ENCODE measurements at places on chromosomes 7 and 10.

DNA sequence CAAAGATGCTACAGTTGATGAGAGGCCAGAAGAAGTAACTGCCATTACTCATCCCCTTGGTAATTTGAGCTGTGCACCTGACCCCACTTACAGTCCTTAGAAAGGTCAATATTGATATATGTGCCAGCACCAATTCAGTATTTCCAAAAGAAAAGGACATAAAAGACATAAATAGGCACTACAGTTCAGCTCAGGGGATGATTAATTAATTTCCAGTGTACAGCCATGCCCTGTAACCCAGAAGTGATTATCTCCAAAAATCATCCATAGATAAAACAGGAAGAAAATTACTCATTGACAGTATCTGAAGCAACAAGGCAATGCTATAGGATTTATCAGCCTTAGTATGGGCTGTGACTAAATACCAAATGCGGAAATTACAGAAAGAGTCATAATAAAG, 82.4 kb downstream of the PHYHIPL start:
- DNase-seq = no peak

DNA sequence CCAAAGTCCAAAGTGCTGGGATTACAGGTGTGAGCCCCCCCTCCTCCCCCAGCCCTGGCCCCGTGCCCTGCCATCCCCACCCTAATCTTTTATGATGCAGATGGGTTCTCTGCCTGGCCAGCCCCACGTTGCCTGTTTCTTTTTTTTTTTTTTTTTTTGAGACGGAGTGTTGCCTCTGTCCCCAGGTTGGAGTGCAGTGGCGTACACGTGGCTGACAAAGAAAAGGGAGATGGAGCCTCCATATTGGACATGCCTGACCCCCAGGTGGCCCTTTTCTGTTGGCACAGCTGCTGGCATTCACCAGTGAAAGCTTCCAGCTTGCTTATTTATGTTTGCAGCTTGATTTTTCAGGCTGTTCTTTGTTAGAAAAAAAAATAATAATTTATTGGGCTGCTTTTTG, 235.3 kb downstream of the CCDC3 start:
- no peak for DNase-seq

- DNase-seq = no peak
Measured at GRCh38 chr7:24595671-24596418, 22.6 kb downstream of the PALS2 start.

DNA sequence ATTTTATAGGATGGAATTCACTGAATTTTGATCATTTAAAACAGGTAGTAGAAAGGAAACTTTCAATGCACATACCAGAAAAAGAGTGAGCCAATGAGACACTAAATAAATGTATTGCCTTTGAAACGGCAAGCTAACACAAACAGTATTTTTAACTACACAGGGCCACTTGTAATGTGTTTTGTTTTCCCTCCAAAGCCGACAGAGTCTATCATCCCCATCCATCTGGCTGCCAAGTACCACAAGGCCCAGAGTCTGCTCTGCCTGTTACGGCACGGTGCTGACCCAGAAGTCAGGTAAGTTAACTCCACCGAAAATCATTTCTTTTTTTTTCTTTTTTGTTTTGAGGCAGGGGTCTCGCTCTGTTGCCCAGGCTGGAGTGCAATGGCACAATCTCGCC, 1.5 kb downstream of the ANKRD61 start:
- no peak for DNase-seq

DNA sequence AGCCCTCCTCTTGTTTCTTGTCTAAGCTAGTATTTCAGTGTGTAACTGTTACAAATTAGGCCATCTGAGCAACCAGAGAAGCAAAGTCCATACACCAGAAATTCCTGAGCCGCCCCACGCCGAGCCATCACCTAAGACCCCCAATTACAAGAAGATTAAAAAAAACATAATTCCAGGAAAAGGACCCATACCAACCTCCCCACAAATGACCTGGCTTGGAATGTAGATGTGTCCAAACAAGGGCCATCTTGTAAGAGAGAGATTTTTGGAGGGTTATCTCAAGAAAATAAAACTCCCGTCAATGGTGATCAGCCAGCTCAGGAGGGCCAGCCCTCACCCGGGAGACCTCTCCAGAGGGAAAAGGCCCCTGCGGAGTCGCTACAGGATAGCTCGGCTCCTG, 83.1 kb downstream of the LRGUK start:
- DNase-seq = no peak

All from HL-60 (cell line).